Left ventricle myocardium inferior (tissue), 1 donor: ENCODE measurements at places on chromosomes 2 and 18. TPM values are rescaled to one million over a fixed set of nuclear protein-coding genes. Genes with fewer than 3 reads are reported as not detected.

Gene CIB4
- total RNA-seq = not detected

Gene SLC4A3
- total RNA-seq = 426 TPM

- peak overlapping the region; percentile 40 for H3K27ac ChIP-seq
- no peaks in the 10 kb centered on the region for H3K27me3 ChIP-seq
- H3K36me3 ChIP-seq = peaks cover 60% of the 10 kb centered on the region
- DNase-seq = peak; percentile 64
- H3K4me3 ChIP-seq = peak overlapping the region; percentile 15
- H3K4me1 ChIP-seq = peaks cover 18% of the 10 kb centered on the region
Observed at GRCh38 chr2:96549967-96550786, 13.6 kb downstream of the ARID5A start.

Gene PDE11A
- 2.5 TPM for total RNA-seq

DNA sequence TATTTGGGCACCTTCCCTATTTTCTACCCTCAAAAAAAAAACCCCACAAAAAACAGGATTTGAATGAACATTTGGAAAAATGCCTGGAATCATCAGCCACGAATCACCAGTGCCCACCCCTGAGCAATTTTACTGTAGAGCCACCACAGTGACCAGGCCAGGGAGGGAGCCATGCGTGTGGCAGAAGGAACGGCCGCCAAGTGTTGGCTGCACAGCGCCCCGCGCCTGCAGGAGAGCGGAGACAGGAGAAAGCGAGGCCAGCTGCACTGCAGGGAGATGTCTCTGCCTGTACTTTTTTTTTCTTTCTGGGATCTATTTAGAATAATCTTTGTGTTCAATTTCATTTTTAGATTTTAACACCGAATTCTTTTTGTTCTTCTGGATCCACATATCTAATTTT lies 269.3 kb upstream of the RAB12 start:
- DNase-seq = peak; percentile 23
- no peaks in the 10 kb centered on the region for H3K27me3 ChIP-seq
- peaks cover 46% of the 10 kb centered on the region for H3K4me1 ChIP-seq
- H3K4me3 ChIP-seq = no peak overlapping the region

DNA sequence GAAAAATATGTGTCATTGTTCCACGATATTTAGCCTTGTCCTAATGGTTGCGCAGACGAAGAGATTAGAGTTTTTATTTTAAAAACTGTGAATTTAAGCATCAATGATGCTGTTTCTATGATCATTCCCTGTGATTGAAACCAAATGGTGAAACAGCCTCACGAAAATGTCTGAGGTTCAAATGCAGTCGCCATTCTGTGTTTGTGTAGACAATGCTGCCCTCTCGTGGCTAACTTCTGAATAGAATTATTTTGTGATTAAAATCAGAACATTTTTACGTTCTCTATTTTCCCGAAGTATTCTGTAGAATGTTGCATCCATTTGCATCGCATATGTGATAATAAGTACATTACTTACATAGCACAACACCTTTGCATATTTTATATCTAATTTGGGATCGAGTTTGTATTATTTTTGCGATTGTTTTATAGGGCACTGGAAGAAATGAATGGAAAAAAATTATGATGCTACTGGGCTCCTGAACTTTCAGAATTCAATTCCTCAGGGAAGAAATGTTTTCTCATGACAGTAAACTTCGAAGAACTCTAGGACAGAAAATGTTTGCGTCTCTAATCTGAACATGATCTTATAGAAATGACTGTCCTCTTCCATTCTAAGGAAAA lies 54.8 kb upstream of the CREB1 start:
- peaks cover 27% of the 10 kb centered on the region for H3K4me1 ChIP-seq
- H3K27ac ChIP-seq = no peak overlapping the region
- no peak for DNase-seq
- no peaks in the 10 kb centered on the region for H3K27me3 ChIP-seq
- no peaks in the 10 kb centered on the region for H3K36me3 ChIP-seq

GRCh38 chr2:85584354-85584856 lies at the start of gene VAMP5:
TSS of gene VAMP5 (plus strand) at chr2:85584431. CDS start at chr2:85584491, 60 bp downstream.
- H3K27ac ChIP-seq = peak within 1 kb of the TSS; percentile 94
- no peaks in the 10 kb centered on the region for H3K36me3 ChIP-seq
- peak within 1 kb of the TSS; percentile 79 for H3K4me3 ChIP-seq
- H3K27me3 ChIP-seq = no peaks in the 10 kb centered on the region

Gene RAD51AP2
- 0.14 TPM for total RNA-seq

- no peaks in the 10 kb centered on the region for H3K36me3 ChIP-seq
- peaks cover 52% of the 10 kb centered on the region for H3K4me1 ChIP-seq
- H3K27ac ChIP-seq = peak overlapping the region; percentile 57
- no peaks in the 10 kb centered on the region for H3K27me3 ChIP-seq
- peak overlapping the region; percentile 22 for H3K4me3 ChIP-seq
Observed at GRCh38 chr2:62186156-62186905, 9.6 kb upstream of the B3GNT2 start.

Gene MAPK4
- 21.7 TPM for total RNA-seq

Gene DSG4
- total RNA-seq = not detected

- H3K27me3 ChIP-seq = no peaks in the 10 kb centered on the region
- no peaks in the 10 kb centered on the region for H3K36me3 ChIP-seq
- H3K27ac ChIP-seq = no peak overlapping the region
- DNase-seq = no peak
- peaks cover 25% of the 10 kb centered on the region for H3K4me1 ChIP-seq
Observed at GRCh38 chr2:27807476-27807875, 36.0 kb downstream of the MRPL33 start.

DNA sequence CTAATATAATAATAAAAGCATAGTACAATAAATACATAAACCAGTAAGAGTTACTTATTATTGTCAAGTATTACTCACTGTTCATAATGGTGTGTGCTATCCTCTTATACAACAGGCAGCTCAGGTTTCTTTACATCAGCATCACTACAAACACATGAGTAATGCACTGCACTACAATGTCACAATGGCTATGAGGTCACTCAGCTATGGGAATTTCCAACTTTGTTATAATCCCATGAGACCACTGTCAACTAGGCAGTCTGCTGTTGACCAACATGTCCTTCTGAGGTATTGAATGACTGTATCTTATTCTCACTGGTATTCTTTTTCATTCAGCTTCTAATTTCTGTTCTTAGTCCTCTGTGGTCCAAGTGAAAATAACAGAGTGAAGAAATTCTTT lies 250.4 kb upstream of the DSEL start:
- DNase-seq = no peak
- no peaks in the 10 kb centered on the region for H3K36me3 ChIP-seq

GRCh38 chr2:190864375-190864774 lies 16.2 kb upstream of the GLS start:
- peaks cover 21% of the 10 kb centered on the region for H3K4me1 ChIP-seq
- H3K27ac ChIP-seq = no peak overlapping the region
- no peak for DNase-seq
- no peaks in the 10 kb centered on the region for H3K36me3 ChIP-seq
- no peaks in the 10 kb centered on the region for H3K27me3 ChIP-seq

Gene LRRC30
- not detected for total RNA-seq

- no peaks in the 10 kb centered on the region for H3K36me3 ChIP-seq
- no peak for DNase-seq
- peaks cover 38% of the 10 kb centered on the region for H3K4me1 ChIP-seq
- peak overlapping the region; percentile 67 for H3K27ac ChIP-seq
- no peaks in the 10 kb centered on the region for H3K27me3 ChIP-seq
- no peak overlapping the region for H3K4me3 ChIP-seq
Observed at GRCh38 chr2:85727798-85728197, 26.0 kb upstream of the ATOH8 start.

DNA sequence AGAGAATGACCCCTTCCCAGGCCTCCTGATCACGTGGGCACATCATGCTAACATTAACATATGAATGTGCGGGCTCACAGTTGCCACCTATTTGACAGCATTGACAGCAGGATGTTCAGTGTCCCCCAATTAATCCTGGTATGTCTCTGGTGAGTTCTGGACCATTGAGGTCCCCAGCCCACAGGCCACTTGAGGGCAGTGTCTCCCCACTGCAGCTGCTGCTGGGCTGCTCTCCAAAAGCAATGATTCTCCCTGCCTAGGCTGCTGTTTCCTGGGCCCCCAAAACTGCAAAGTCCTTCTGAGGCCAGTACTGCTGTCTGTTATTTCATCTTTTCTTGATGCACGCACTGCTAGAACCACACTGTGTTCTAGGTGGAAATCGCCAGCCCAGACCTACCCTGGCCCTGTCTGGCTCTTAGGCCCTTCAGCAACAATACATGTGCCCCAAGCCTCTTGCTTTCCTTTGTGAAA lies 52.7 kb upstream of the MAPK4 start:
- DNase-seq = peak; percentile 31
- no peak overlapping the region for H3K4me3 ChIP-seq
- H3K27ac ChIP-seq = no peak overlapping the region
- H3K4me1 ChIP-seq = no peaks in the 10 kb centered on the region
- no peaks in the 10 kb centered on the region for H3K27me3 ChIP-seq
